Neuronal stem cell (in vitro differentiated cells): ENCODE measurements at places on chromosomes 11 and 22.

GRCh38 chr11:92045301-92045700 lies 179.3 kb upstream of the FAT3 start:
- DNase-seq = no peak

GRCh38 chr11:95092549-95093324 lies 3.1 kb downstream of the ENDOD1 start:
- no peak for DNase-seq

DNA sequence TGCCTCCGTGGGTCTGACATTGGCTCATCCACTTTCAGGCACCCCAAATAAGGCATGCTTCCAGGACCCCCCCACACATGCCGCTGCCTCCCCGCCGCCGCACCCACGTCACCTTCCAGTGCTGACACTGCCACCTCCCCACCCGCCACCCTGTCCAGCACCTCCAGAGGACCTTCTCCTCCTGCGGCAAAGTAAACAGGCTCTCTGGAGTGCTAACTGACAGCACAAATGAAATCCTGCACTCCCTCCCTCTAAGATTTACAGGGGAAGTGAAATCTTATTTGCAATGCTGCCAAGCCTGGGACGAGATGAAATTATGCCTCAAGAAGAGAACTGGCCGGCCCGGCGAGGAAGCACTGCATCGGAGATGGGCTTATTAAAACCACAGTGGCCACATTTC lies 35.3 kb downstream of the MACROD1 start:
- DNase-seq = no peak

DNA sequence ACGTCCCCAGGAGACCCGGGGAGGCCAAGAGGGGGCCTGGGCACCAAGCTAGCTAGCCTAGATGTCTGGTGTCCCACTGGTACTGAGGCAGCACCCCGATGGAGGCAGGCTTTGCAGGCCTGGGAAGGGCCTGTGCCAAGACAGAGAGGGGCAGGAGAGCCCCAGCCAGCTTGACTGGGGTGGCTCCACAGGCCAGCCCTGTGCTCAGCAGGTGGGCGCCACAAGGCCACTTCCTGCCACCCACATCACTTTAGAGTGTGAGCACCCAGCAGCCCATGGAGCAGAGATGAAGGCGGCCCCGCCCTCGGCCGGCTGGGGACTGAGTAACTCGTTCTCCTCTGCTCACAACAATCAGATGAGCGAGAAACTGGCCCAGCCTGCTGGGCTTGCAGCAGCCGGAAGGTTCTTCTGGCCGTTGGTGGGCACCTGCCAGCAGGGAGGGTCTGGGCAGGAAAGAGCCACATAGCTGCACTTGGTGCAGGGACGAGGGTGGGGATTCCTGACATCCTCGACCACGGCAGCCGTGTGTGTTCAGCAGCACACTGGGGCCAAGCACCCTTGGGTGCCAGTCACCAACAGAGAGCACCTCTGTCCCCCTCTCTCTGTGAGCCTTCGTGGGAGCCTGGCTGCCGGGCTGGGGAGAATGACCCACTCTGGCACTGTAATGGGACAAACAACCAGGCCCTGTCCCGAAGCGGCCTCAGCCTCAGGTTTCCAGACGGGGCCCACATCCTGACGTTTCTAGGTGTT lies 7.6 kb downstream of the OSBPL5 start:
- no peak for DNase-seq

- DNase-seq = no peak
Observed at GRCh38 chr11:85094795-85095194, 532.3 kb downstream of the DLG2 start.

- DNase-seq = no peak
Observed at GRCh38 chr22:39731481-39731880, 160.9 kb downstream of the CACNA1I start.

DNA sequence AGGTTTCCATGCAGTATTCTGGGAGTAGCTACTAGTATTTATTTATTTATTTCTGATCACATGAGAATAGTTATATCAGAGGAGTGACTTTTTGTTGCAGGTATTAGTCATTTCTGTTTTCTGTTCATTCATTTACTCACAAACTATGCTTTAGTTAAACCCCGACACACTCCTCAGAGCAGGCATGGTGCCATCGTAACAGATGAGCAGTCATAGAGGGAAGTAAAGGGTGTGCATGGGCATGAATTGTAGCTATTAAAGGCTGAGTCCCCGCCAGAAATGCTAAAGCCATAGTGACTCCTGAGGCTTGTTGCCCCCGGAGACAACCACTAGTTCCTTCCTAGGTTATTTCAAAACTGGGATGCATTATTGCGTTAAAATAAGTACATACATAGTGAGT lies 10.6 kb downstream of the JHY start:
- no peak for DNase-seq
